Jurkat, Clone E6-1 (cell line): ENCODE measurements at places on chromosomes 4 and X.

GRCh38 chr4:81659051-81659450 lies 187.3 kb upstream of the RASGEF1B start:
- DNase-seq: no peak

DNA sequence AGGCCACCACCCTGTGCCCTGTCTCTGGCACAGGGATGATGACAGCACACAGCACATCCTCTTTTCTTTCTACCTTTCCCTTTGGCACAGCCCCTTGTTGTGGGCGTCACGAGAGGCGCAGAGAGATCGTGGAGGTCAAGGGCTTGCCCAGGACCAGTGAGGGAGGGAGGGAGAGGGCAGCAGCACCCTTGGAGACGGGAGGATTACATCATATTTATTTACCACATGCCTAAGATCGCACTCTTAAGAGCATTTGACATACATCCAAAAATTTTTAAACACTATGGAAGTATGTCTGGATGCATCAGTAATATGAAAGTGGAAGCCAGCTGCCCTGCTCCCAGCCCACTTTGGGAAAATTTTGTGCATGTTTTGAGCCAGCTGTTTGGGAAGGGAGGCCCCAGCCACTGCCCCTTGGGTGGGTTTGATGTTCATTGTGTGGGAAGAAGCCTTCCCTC lies 12.7 kb downstream of the WFS1 start:
- DNase-seq: no peak

GRCh38 chr4:146338512-146338911 lies 124.2 kb downstream of the REELD1 start:
- no peak for DNase-seq

DNA sequence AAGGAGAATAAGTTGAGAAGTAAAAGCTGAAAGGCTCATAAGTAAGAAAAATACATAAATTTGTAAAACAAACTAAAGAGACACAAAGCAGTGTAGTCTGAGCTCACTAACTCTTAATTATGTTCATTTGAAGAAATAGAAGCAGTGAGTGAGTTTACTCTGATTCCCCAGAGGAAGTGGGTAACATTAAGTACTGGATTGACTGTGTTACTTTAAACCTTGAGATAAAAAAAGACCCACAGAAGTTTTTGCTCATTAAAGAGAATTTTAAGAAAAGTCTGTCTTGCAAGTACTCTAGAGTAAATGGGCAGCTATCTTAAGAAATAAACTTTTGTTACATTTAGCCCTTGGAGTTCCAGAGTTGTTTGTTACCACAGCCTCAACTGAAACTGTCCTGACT lies 2466.9 kb downstream of the PCDH7 start:
- DNase-seq: no peak

GRCh38 chrX:153379508-153379907 lies 21.6 kb downstream of the PNMA6E start:
- DNase-seq: no peak

DNA sequence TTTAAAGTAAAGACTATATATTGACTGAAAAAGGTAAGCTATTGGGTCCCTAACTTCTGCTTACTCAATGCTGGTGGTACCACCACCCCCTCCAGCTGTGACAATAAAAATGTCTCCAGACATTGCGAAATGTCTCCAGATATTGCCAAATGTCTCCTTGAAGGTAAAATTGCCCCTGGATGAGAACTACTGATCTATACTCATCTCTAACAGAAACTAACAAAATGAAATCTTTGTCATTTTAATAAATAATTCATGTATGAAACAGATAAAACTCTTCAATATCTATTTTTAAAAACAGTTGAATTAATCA lies 20.1 kb downstream of the CLTRN start:
- no peak for DNase-seq

DNA sequence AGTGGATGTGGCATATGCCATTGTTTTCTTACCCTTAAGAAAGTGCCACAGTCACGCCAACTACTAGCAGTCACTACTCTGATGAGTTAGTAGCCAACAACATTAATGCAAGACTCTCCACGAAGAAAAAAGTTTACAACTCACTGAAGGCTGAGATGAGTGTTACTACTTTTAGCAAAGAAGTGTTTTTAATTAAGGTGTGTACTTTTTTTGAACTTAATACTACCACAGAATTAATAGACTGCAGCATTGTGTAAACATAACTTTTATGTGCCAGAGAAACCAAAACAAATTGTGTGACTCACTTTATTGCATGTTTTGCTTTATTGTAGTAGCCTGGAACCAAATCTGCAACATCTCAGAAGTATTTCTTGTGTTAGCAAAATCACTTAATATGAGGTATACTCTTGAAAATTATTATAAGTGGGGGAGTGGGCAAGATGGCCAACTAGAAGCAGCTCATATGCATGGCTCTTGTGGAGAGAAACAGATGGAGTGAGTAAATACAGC lies 2.2 kb upstream of the UGT2B4 start:
- no peak for DNase-seq

DNA sequence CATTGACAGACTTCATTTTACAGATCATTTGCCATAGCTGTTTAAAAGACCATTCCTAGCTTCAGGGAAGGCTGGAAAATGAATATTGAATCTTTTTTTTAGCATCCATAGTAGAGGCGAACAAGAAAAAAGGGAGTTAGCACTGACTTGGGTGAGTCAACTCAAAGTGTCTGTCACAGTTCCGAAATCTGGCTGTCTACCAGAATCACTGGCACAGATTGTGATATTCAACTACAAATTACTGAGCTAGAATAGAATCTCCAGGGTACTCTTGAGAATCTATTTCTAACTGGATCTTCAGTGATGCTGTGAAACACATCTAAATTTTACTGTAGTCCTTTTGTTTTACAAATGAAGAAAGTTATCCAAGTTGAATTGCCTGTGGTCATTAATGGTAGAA lies 31.5 kb downstream of the SEC24B start:
- DNase-seq: no peak

GRCh38 chr4:64893205-64893604 lies 484.0 kb upstream of the TECRL start:
- DNase-seq: no peak

- DNase-seq: no peak
Observed at GRCh38 chrX:40938423-40938822, 146.8 kb upstream of the USP9X start.

GRCh38 chrX:75154871-75155270 lies 1.2 kb downstream of the ABCB7 start:
- DNase-seq: no peak

DNA sequence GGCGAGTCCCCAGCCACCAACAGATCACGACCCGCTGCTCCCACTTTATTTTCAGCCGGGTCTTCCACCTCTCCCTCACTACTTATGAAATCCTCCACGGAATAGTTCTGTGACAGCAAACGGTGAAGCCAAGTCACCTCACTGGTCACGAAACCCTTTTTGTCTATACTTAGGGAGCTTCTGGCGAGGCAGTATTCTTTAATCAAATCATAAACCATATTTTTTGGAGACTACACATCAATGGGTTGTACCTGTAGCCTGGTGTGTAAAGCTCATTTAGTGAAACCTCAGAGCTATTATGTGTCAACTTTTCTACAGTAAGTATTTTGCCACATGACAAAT lies 809 bp upstream of the H2AZ1 start:
- no peak for DNase-seq

DNA sequence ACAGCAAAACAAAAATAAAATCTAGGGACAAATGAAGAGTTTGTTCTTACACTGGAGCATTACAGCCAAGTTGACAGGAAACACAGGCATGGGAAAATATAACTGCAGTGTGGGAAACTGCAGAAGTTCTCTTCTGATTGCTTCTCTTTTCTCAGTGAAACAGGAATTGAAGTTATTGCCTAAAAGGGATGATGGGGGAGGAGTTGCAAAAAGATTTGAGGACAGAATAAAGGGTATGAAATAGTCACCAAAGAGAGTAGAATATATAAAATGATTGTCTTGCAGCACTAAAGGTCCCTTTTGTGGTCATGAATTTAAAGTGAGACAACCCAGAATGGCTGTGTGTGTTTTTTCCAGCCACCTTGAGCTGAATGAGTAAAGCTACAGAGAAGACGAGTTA lies 103.7 kb downstream of the JADE1 start:
- no peak for DNase-seq

GRCh38 chr4:140152013-140152703 lies 1.8 kb downstream of the MAML3 start:
- DNase-seq: peak; percentile 57

DNA sequence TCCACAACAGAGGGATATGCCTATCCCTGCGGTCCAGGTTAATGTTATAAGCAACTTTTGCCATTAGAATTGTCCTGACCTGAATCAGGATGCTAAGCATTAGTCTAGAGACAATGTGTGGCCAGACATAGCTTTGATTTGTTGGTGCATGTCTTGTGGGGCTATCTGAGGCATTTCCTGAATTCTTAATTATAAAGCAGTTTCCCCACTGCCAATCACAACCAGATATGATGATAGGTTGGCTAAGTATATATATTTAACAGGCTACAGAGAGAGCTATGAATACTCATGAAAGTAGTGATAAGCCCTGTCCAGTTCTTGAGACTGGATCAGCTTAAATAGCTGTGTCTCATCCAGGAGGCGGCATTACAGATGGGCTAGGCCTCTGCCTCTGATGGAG lies 37.8 kb upstream of the ZNF81 start:
- DNase-seq: no peak

DNA sequence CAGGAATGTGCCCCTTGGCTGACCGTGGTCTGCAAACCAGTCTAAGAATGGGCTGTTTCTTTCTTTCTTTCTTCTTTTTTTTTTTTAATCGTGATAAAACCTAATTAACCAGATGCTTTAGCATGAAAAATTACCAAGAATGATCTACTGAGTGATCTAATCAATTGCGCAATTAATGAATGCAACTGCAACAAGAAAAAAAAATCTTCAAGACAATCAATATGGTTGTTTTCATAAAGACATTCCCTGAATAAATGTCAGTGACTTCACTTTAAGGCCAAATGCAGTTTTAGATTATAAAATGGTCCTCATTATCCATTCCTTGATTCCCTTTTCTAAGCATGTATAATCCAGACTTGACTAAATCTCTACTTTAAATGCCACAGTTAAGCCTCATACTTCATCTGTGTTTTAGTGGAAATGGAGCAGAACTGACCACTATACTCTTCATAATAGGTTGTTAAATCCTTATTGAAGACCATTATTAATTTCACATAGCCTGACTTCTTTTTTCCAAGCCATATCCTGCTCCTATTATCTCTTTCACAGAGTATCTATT lies 51.6 kb upstream of the SETD7 start:
- no peak for DNase-seq

- no peak for DNase-seq
Observed at GRCh38 chr4:162422312-162422711, 258.5 kb upstream of the FSTL5 start.

DNA sequence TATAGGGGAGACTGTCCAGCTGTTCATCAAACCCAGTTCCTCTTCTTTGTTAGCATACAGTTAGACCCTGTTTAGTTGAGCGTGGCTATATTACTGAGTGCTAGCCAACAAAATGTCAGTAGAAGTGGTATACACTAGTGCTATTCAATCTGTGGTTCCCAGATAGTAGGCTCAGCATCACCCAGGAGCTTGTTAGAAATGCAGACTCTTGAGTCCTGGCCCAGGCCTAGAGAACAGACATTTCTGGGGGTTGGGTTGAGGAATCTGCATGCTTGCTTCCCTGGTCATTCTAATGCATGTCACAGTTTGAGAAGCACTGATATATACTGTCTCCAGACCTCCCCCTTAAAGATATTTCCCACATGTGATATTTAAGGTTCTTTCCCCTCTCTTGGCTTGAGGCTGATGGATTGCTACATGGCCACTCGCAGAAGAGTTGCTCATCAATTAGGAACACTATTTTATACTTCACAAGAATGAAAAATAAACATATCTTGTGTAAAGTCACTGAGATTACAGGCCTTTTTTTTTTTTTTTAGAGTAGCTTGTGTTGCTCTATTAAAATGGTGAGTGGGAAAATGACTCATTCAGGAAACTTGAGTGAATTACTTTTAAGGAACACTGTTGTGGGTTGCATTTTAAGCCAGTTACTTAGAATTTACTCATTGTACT lies 289.0 kb downstream of the STIM2 start:
- DNase-seq: no peak

DNA sequence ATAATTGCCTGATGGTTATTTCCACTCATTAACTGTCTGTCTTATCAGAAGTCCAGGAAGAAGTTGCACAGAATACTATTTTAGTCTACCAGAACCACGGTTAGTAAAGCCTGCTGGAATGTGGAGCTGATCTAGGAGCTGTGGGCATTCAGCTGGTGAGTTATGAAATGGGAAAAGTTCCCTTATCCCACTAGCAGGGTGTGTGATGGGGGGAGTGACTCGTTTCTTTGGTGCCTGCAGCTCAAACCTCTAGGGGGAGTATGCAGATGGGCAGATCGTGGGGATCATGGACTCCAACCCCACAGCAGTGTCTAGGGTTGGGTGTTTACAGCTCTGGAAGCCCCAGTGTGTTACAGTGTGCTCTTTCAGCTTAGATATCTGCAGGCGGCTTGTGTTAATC lies 305.7 kb upstream of the BOD1L1 start:
- DNase-seq: peak; percentile 30

GRCh38 chr4:117515921-117516320 lies 430.5 kb upstream of the TRAM1L1 start:
- DNase-seq: no peak

GRCh38 chrX:114715096-114715495 lies 131.2 kb downstream of the HTR2C start:
- no peak for DNase-seq

DNA sequence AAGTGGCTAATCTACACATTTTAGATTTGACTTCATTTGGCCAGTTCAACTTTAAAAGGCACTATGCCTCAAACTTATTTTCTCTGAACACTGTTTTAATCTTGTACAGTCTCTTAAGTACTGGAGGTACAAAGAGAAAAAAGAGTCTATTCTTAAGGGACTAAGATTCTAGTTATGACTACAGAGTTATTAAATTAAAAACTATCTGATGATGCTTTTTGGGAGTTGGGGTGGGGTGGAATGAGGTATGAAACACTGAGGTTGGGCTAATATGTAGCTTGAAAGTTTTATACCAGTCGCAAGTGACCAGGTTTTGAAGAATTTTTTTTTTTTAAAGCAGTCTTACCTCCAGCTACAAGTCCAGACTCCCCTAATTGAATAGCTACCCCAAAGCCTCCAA lies 17.7 kb upstream of the GPR34 start:
- DNase-seq: no peak

DNA sequence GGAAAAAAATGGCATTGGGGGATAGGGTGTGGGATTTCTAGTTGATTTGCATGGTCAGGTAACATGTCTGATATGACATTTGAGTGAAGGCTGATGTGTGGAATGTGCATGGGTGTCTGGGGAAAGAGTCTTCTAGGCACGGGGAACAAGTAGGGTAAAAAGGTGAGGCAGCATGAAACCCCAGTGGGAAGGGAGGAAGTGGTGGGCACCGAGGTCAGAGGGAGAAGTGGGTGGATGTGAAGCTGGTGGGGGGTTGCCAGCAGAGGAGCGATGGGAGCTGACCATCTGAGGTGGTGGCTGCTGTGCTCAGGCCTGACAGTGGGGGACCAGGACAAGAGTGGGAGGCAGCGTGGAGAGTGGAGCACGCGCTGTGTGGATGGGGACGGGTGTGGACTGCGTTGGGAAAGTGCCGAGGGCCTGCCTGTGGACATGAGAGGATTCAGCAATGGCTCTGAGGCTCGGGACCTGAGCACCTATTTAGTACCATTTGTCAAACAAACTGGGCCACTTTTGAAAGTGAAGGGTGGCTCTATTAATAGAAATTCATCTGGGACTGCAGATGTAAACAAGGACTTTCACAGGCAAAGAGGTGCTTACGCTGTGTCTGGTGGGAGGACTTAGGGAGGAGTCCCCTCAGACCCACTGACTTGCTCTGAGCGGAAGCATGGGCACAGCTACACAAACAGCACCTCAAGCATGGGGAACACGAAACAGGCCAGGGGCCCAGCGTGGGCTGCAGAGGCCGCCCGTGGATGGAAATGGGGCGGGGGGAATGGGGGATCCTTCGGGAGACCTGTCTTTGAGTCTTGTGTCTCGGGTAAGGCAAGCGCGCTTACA lies 16.7 kb upstream of the S100P start:
- DNase-seq: no peak
